ENCODE measurements at places on chromosomes 16 and 17.

DNA sequence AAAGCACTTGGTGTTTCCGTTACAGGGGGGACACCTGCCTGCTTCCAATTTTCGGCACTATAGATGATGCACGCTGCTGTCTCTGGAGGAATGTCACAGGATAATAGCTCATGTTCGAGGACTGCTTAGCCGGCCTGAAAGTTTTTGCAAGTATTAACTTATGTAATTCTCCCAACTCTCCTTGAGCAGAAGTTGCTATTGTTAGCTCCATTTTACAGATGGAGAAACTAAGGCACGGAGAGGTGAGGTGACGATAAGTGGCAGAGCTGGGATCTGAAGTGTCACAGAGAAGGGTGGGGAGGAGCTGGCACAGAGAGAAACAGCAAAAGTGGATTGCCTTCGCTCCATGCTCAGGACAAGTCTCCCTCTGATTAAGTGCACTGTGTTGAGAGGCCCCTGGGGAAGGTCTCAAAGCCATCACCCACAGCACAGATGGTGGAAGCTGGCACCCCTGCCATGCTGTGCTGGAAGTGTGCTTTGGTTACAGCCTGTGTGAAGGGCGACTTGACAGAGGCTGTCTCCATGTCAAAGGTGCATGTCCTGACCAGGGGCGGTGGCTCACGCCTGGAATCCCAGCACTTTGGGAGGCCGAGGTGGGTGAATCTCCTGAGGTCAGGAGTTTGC lies 40.8 kb upstream of the MEAK7 start:
- DNase-seq: no peak

DNA sequence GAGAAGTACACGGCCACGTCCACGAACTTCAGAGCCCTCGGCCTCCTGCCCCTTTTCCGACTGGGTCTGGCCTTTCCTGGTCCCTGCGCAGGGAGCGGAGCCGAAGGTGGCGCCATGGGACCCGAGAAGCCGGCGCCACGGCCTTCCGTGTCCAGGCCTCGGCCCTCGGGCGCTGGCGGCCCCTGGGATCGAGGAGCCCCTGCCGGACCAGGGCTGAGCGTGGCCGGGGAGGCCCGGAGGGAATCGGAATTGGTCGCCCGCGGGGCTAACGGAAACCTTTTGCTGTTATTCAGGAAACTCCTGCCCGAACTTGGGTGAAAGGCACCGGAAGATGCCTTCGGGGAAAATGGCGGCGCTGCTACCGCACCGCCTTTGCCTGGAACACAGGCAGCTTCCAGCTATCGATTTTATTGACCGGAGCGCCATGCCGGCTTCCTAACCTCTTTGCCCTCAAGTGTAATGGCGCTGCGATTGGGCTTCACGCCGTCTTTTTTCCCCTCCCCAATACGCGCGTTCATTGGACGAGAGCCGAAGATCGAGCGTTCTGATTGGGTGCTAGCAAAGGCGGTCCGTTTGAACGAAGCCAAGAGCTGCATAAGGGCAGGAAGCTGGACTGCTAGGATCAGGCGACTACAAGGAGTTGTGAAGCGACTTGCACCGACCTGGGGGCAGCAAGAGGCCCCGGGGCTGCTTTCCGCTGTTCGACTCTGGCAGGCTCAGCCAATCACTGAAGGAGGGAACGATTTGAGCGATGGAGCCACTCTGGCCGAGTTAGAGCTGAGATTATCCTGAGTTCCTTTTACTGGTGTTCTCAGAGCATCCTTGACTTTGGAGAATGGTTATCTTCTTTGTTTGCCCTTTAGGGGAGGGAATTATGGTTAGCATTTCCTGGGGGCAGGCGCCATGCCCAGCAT lies at the start of gene ZNF689:
ZNF689 (minus strand) TSS at position 464 of the 914 bp plus-strand sequence; CDS start at position 116, 348 bp downstream.
- DNase-seq: peak; percentile 88

GRCh38 chr17:19448341-19449268 lies 37.6 kb downstream of the RNF112 start:
- DNase-seq: no peak

DNA sequence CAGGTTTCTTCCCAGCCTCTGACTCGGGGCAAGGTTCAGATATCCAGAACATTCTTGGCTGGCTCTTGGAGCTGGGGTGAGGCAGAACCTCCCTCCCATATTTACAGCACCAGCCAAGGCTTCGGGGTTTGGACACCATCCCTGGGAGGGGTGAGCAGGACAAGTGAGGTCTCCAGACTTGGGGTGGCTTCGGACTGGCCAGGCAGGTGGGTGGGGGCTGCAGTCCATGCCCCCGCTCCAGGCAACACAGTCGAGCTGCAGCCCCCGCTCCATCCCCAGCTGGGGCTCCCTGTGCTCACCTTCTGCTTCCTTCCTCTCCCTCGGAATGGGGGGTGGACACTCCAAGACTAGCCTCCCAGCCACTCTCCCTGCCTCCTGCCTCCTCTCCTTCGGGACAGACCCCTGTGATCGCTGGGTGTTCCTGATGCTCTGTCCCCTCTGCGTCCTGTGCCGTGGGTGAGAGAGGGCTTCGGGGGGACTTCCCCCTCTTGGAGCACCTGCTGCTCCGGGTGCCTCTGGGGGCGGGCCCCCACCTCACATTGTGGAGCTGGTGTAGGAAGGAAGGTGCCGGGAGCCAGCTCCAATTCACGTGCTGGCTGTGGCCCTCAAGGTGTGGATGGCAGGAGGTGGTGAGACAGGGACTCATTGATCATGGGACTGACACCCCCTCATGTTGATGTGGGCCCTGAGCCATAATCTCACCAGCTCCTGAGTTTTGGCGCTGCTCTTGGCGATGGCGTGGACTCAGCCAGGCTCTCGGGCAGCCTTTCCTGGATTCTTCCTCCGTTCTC lies 189.2 kb downstream of the SEC14L1 start:
- no peak for DNase-seq

DNA sequence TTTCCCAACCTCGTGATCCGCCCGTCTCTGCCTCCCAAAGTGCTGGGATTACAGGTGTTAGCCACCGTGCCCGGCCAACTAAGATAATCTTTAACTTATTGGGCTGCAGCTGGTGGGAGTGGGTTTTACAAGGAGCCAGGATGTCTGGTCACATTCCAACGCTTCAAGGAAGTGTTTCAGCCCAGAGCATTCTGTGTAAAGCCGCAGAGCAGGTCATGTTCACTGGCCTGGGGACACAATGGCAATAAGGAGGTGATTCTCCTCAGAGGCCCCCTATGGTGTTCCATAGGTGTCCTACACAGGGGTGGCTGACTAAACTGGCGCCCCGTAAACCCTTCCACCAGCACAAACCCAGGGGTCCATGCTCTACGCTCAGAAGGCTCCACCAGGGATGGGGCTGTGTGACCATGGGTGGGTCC lies 1.2 kb downstream of the QPRT start:
- no peak for DNase-seq

DNA sequence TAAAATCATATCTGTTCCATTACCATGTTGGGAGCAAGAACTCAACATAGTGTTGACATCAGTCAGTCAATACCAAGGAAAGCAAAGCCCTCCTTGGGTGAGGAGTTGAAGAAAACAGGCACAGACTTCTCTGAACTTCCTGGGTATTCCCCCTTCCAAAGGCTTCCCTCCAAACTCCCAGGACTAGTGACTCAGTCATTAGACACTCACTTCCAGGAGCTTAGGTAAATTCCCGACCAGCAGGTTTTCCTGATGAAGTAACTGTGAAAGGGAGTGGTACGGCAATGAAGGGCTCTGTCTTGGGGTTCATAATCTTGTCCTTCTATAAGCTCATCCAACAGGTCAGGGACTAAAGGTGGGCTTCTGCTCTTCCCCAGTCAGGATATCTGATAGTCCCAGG lies 293.8 kb upstream of the AXIN2 start:
- DNase-seq: no peak

- no peak for DNase-seq
Measured at GRCh38 chr16:65235339-65236177, 113.7 kb upstream of the CDH11 start.

DNA sequence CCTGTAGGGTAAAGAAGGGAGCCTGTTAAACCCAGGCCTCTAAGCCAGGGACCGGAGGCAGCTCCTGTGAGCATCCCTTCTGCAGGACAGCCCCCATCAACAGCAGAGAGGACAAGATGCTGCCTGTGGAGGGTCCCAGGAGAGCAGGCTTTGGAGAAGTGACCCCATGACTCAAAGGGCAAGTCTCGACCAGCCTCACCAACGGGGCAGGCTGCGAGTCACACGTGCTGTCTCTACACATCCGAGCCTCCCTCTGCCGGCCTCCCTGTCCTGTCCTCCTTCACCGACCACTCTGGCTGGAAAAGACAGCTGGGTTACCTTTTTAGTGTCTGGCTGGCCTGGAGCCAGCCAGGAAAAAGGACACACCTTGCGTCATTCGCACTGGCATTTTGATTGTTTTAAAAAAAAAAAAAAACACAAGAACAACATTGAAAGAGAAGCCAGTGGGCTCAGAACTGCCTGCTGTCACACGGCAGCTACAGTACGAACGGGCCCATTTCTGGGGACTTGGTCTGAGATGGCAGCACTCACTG lies 74.5 kb upstream of the RCVRN start:
- DNase-seq: no peak

GRCh38 chr17:6509031-6509771 lies 47.2 kb downstream of the PITPNM3 start:
- no peak for DNase-seq

GRCh38 chr16:67935101-67935401 lies 1.6 kb downstream of the PSMB10 start:
- no peak for DNase-seq

- DNase-seq: no peak
Measured at GRCh38 chr16:25841761-25842160, 150.0 kb downstream of the HS3ST4 start.

DNA sequence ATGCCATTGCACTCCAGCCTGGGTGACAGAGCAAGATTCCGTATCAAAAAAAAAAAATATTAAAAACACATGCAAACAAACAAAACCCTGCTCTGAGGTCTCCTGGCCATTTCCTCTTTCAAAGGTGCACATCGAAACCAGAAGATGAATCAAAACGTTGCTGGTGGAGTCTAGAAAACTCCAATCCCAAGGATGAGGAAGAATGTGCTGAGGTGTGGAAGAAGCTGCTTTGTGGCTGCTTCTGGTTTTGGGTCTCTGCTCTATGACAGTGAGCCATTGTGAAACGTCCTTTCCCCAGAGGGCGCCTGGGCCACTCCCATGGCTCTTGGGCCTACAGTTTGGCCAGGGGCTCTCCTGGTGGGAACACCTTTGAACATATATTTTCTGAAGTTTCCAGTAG lies 112.6 kb downstream of the IRF8 start:
- DNase-seq: no peak

DNA sequence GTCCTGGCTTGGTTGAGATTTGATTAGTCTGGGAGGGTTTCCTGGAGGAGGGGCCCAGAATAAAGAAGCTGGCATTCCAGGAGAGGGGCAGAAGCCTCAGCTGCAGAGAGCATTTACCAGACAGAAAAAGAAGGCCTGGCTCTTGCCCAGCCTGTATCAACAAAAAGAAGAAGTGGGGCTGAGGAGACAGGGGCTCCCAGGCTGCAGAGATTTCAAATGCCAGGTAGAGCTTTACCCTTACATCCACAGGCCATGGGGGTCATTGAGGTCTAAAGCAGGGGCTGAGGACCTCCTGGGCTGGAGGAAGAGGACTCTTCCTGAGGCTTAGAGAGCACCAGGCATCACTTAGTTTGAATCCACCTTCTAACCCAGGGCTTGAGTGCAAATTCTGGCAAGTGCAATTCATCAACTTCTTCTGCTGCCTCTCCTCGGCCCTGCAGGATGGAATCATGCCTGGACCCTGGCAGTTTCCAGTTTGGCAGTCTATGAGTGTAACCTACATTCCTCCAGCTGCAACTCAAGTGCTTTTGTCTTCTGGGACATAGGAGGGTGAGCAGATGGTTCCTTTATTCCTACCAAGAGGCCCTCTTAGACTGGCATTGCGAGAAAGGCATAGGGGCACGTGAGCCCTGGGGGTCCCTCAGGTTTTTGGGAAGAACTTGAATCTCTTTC lies 15.3 kb downstream of the CA7 start:
- no peak for DNase-seq

DNA sequence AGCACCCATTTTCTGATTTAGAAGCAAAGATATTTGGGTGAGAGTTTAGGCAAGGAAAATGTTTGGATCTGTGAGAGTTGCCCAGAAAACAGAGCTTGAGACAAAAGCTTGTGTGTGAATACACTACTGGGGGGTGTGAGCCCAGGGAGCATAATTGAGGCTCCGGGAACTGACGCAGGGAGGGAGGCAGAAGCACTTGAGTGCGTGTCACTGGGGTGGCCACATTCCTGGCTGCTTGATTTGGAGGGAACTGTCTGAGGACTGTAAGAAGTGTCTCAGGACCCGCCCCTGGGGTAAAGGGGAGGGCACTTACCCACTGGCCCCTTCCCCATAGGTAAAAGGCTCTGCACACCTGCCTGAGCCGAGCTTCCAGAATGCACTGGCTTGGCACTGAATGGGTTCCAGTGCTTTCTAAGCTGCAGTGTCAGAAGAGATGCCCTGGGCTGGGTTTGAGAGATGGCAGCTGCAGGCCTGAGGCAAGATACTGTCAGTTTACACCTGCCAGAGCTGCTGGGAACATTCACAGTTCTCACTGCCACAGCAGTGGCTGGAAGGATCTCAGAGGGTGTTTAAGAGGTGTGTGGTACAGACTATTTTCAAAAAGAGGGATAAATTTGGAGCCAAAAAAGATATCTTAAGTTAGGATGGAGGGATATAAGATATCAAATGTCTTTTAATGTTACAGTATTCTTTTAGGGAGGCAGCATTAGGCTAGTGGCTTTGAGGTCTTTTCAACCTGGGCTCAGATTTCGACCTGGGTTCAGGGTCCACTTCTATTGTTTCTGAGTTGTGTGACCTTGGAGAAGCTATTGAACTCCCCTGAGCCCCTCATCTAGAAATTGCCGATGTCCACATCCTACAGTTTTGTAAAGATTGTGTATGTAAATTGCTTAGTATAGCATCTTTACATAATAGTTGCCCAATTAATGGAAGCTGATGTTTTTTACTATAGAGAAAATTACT lies 6.9 kb upstream of the TEX2 start:
- no peak for DNase-seq

DNA sequence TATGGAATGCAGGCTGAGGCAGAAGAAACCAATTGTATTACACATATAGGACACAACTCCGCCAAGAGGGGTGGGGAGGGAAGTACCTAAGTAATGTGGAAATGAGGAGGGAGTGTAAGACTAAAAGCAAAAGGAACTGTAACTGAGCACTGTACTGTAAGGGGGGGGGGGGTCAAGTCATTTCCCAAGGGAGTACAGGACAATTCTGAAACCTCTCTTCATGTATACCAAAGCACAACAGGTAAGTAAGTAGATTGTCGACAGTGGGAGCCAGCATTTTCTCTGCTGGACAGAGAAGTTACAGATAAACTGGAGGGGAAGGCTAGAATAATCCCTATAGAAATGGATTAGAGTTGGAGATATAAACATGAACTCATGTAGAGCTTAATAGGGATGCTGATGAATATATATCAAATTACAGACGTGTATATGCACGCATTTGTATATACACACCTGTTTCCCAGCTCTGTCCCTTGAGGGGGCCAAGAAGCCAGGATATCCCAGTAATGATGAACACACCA lies 6.4 kb downstream of the USP22 start:
- DNase-seq: no peak

DNA sequence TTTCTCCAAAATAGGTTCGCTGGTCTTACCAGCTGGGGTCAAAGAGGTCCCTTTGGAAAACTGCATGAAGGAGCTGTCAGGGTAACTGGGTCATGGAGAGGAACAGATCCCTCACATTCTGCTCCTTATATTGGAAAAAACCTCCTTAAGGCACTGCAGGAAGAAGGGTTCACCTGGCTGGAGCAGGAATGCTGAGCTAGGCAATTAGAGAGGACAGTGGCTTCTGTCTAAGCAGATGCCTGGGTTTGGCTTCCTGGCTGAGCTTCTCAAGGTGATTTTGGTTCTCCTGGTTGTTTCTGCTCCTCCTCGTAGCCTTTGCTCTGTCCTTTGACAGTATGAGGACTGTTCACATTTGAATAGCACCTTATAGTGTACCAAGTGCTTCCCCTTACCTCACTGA lies 19.6 kb downstream of the ITGB3 start:
- DNase-seq: no peak

All from stimulated activated CD8-positive, alpha-beta memory T cell treated with anti-CD3 and anti-CD28 coated beads, Interleukin-7, amount 100 ng/mL, for 24 hours (primary cell).